Upper lobe of left lung (tissue), 6 donors: ENCODE measurements at places on chromosomes 3 and 15. TPM values are rescaled to one million over a fixed set of nuclear protein-coding genes. Genes with fewer than 3 reads are reported as not detected.

The CFAP92 gene
- total RNA-seq, result 3.2 TPM

The ARHGEF26 gene
- 49.3 TPM for total RNA-seq

DNA sequence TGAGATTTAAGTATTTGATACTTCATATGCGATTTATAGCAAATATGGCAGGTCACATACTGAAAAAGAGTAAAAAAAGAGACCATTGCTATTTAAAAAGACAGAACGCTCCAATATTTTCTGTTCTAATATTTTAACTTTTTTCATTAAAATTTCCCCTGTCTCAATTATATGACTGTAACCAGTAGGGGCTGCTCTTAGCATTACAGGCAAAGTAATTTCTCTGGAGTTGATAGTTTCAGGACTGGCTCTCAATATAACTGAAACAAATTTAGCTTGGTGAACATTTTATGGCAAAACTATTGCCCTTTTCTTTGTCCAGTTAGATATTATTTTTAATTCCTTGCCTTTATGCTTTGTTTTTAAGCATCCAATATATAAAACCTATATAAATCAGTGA is 286.3 kb upstream of the ROBO2 start:
- no peak for DNase-seq
- H3K4me3 ChIP-seq, result no peak overlapping the region
- H3K27ac ChIP-seq, result no peak overlapping the region
- H3K4me1 ChIP-seq, result no peaks in the 10 kb centered on the region

DNA sequence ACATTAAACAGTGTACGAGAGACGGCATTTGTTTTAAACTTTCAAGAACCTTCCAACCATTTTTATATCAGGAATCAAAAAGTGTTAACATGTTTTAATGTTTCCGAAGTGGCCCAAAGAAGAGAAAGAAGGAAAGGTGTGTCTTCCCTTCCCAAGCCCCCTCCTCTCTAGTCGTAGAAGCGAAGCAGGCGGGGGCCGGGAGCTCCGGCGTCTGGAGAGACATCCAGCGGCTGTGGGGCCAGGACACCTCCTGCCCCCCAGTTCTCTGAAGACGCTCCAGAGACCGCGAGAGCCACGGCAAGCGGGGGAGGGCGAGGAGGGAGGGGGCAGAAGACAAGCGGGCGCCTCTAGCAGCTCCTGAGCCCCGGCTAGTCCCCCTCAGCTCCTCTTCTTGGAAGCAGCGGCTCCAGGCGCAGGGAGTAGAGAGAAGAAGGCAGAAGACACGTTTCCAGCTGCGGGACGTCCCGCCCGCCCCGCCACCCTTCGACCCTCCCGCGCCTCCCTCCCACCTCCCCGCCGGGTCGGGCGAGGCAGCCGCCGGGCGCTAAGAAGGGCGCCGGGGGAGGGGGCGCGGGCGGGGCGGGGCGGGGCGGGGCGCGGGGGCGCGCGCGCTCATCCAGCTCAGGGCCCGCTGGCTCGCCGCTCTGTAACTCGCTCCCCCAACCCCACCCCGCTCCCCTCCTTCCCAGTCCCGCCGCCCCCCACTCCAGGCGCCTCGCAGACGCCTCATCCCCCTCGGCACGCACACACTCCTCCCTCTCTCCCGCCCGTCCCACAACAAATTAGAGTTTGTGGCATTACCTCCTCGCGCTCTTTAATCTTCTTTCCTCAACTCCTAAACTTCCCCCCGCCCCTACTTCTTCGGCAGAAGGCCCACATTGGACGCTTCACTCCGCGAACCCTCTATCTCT is at the start of gene ZBTB20:
TSS of gene ZBTB20 (minus strand) at position 871 of the 911 bp plus-strand sequence.
- H3K4me1 ChIP-seq, result no peaks in the 10 kb centered on the region
- H3K36me3 ChIP-seq, result no peaks in the 10 kb centered on the region
- peak within 1 kb of the TSS; percentile 95 for H3K27ac ChIP-seq
- DNase-seq, result peak; percentile 92
- H3K4me3 ChIP-seq, result peak within 1 kb of the TSS; percentile 68
- H3K27me3 ChIP-seq, result no peaks in the 10 kb centered on the region

DNA sequence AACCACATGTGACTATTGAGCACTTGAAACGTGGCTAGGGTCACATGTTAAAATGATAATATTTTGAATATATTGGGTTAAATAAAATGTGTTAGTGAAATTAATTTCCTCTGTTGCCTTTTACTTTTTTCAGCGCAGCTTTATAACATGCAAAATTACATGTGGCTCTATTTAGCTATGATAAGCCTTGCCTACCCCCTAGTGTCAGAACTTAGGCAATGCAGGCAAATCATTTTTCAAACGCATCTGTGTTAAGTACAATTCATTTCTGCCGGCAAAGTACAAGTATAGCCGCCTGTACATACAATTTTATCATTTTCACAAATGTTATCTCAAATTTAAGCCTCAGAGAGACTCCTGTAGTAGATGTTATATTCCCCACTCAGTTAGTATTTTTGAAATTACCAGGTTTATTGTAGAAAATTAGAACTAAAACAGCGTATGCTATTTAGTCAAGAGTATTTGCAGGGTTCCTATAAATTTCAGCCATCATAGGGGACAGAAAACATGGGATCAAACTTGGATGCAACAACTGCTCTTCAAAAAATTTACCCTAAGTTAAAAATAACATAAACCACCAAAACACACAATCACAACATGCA is 56.1 kb downstream of the TAFA4 start:
- no peak overlapping the region for H3K4me3 ChIP-seq
- no peak overlapping the region for H3K27ac ChIP-seq
- H3K27me3 ChIP-seq, result no peaks in the 10 kb centered on the region
- DNase-seq, result no peak
- H3K4me1 ChIP-seq, result no peaks in the 10 kb centered on the region

DNA sequence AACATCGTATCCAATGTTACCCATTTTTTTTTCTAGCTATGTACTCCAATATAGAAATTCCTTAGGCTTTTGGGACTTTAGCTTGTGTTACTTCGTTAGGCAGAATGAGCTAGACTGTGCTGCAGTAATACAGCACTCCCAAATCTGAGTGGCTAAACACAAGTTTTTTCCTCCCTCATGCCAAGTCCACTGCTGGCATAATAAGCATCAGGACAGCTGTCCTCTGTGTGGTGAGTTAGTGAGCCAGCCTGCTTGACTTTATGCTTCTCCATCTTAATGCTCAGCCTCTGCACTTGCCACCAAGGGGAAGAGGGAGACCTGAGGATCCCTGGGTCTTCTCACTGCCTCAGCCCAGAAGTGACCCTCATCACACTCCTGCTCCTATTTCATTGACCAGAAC is 18.2 kb upstream of the ACOX2 start:
- no peaks in the 10 kb centered on the region for H3K36me3 ChIP-seq
- DNase-seq, result no peak
- no peaks in the 10 kb centered on the region for H3K4me1 ChIP-seq
- no peaks in the 10 kb centered on the region for H3K27me3 ChIP-seq

DNA sequence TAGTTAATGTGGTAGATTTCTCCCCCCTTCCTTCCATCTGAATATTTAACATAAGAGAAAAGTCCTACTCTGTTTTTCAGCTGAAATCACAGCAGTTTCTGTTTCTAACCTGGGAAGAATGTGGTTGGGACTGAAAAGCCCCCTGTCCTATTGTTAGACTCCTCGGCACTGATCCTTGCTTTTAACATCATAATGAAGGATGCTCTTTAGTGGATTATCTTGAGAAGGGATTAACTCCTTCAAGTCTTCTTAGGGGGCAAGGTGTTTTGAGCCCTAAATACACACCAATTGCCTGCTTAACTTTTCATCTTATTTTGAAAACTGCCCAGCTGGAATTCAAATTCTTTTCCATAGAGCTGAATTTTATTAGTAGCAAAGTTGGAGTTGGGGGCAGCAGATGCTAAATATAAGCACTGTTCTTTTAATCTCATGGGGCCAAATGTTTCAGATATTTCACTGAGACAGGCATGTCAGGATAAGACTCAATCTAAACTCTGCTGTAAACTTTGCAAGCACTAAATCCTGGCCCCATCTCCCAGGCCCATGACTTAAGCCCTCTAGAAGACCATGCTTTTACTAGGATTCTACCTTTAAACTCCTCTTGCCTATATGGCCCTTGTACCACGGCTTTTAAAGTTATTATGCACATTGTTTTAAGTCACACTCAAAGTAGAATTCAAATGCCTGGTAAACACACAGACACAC is 243.2 kb upstream of the NR2F2 start:
- no peaks in the 10 kb centered on the region for H3K4me1 ChIP-seq
- H3K27ac ChIP-seq, result no peak overlapping the region
- DNase-seq, result no peak
- no peaks in the 10 kb centered on the region for H3K36me3 ChIP-seq
- H3K4me3 ChIP-seq, result no peak overlapping the region
- no peaks in the 10 kb centered on the region for H3K27me3 ChIP-seq

DNA sequence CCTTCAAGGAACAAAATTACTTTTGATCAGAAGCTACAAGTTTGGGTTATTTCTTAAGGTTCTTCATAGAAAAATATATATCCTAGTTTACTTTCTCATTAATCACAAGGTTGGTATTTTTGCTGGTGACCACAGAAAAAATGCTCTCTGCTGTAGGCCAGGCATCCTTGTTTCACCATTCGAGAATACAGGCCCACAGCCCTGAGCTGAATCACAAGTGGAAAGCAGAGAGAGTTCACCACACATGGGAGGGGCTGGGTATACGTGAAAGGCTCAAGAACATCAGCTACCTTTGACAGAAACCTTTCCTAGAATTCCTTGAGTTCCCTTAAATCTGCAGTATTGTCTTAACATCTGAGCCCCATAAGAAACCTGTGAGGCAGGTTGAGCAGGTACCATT is 23.2 kb downstream of the CPEB1 start:
- H3K27me3 ChIP-seq, result no peaks in the 10 kb centered on the region
- H3K27ac ChIP-seq, result no peak overlapping the region
- H3K4me3 ChIP-seq, result no peak overlapping the region
- no peaks in the 10 kb centered on the region for H3K36me3 ChIP-seq
- DNase-seq, result no peak

GRCh38 chr15:57741089-57741488 is 34.6 kb downstream of the POLR2M start:
- H3K4me3 ChIP-seq, result no peak overlapping the region
- no peak overlapping the region for H3K27ac ChIP-seq
- no peaks in the 10 kb centered on the region for H3K27me3 ChIP-seq
- H3K36me3 ChIP-seq, result no peaks in the 10 kb centered on the region

DNA sequence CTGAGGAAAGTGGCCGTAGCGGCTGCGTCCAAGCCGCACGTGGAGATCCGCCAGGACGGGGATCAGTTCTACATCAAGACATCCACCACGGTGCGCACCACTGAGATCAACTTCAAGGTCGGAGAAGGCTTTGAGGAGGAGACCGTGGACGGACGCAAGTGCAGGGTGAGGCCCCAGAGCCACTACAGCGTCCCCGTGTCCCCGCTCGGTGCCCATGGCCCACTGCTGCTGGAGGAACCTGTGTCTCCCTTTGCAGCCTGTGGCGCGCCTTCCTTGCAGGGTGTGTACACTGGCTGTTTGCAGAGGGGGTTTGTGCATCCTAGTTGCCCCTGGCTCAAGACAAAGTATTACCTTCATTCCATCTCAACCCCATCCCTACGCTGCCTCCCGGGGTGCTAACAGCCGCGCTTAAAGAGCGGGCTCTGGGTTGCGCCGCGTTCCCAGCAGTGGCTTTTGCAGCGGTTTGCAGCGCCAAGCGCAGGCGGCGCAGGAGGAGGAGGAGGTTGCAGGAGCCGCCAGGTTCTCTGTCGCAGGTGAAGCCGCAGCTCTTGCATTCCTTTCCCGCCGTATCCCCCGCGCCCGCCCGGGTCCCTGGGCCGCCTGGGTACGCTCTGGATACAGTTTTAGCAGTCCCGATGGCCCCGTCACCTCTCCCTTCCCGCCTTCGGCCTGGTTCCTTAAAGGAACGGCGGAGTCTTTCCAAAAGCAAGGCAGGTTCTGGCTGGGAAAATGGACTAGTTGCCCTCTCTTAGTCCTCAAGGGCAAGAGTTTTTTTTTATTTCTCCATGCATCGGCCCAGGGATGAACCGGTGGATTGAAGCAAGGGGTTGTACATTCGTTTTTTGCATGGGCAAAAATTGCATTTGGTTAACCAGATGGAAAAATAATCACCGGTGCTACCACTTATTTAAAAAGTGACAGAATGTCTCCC is 1.2 kb downstream of the CRABP1 start:
- peaks cover 17% of the 10 kb centered on the region for H3K4me1 ChIP-seq
- H3K27me3 ChIP-seq, result peaks cover 21% of the 10 kb centered on the region
- H3K4me3 ChIP-seq, result no peak overlapping the region
- H3K36me3 ChIP-seq, result no peaks in the 10 kb centered on the region

DNA sequence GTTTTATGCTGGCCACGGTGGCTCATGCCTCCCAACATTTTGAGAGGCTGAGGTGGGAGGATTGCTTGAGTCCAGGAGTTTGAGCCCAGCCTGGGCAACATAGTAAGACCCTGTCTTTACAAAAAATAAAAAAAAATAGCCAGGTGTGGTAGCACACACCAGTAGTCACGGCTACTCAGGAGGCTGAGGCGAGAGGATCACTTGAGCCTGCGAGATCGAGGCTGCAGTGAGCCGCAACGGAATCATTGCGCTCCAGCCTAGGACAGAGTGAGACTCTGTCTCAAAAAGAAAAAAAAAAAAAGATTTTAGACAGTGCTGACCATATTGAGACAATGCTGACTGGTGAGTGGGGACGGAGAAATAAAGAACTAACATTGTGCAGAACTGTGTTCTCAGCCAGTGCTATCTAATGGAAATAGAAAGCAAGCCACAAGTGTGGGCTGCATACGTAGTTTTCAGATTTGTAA is 67.2 kb downstream of the ST6GAL1 start:
- DNase-seq, result no peak
- H3K4me1 ChIP-seq, result no peaks in the 10 kb centered on the region
- H3K36me3 ChIP-seq, result no peaks in the 10 kb centered on the region
- no peak overlapping the region for H3K27ac ChIP-seq
- H3K27me3 ChIP-seq, result no peaks in the 10 kb centered on the region
- no peak overlapping the region for H3K4me3 ChIP-seq

GRCh38 chr15:91231703-91232102 is 131.6 kb downstream of the SV2B start:
- DNase-seq, result no peak
- no peak overlapping the region for H3K27ac ChIP-seq
- H3K4me1 ChIP-seq, result no peaks in the 10 kb centered on the region
- no peak overlapping the region for H3K4me3 ChIP-seq
